Activated T-helper 1 cell treated with anti-CD3 and anti-CD28 coated beads, Interleukin-2, amount 50 U/mL, for 16 hours (primary cell): ENCODE measurements at places on chromosomes 2 and 18.
A peak's percentile ranks its signal among the peaks of the same experiment; 100 is the strongest.

DNA sequence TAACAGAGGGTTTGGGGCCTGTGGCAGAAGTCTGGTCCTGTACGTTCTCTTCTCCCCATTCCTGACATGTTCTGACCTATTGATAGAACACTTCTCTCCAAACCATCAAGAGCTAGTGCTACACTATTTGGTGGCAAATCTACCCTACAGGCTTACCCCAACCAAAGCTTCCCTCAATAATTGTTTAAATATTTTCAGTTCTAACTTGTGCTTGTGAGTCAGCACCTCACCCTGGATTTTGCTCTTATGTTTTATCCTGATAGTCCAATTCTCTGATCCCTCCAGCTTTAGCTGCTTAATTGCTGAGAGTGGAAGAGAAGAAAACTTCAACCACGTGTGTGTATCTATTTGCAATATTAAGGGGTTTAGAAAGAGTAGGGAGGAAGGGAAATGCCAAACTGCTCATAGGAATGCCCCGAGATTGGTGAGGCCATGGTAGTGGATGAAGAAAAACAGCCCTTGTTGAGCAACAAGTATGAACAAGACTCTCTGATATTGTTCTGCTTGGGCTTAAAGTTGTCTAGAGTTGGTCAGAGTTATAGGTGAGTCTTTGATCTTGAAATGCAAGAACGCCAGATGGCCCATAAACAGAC lies 67.8 kb upstream of the PARD3B start:
- no peak for DNase-seq

GRCh38 chr2:30323499-30323898 lies 92.2 kb downstream of the LBH start:
- DNase-seq, result no peak

- DNase-seq, result no peak
These were observed 374.0 kb downstream of the ZNF516 start for GRCh38 chr18:76121011-76121410.

GRCh38 chr18:26555804-26556553 lies 7.6 kb upstream of the KCTD1 start:
- no peak for DNase-seq

DNA sequence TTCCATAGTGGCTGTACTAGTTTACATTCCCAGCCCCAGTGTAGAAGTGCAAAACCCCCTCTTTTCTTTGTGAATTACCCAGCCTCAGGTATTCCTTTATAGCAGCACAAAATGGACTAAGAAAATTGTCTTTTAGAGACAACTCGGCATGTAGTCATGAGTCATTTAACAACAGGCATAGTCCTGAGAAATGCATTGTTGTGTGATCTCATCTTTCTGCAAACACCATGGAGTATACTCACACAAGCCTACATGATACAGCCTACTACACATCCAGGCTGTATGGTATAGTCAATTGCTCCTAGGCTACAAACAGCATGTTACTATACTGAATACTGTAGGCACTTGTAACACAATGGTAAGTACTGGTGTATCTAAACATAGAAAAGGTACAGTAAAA lies 44.4 kb upstream of the MBP start:
- no peak for DNase-seq

GRCh38 chr2:217900010-217900779 lies 102.6 kb downstream of the TNS1 start:
- no peak for DNase-seq

DNA sequence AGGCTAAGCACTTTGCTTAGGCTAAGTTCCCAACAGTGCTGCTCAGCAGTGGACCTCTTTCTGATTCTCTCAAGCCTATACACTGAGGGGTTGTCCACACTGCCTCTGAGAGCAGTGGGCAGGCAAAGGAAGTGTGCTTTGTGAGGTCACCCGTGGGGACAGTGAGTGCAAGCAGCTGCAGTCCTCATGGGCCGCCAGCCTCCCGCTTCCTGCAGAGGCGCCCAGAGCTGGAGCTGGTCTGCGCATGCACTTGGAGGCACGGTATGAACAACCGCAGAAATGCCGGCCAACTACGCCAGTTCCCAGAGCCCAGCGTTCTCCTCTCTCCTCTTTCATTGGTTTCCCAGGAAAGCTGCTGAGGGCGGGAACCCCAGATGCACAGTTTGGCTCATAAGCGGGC lies 149.5 kb upstream of the DLX2 start:
- no peak for DNase-seq

GRCh38 chr2:122707224-122707824 lies 951.9 kb downstream of the TSN start:
- DNase-seq, result no peak

DNA sequence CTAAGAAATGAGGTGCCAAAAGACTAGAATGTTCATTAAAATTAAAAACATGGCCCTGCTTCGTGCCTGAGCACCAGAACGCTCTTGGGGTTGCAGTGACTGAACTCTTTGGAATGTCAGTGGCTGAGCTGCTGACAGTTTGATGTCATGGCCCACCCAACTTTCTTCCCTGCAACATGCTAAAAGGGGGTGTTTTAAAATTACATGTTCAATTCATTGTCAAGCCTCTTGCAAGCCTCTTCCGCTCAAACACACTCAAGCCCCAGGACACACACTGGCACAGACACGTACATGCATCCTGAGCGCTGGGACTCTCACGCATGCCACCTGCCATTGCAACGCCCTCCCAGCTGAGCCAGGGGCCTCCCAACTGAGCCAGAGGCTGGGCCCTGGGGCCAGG lies 12.6 kb downstream of the RUFY4 start:
- DNase-seq, result no peak

- DNase-seq, result no peak
These were observed 51.6 kb downstream of the SLC66A2 start for GRCh38 chr18:79899609-79900445.

- no peak for DNase-seq
These were observed 12.8 kb downstream of the COX7A2L start for GRCh38 chr2:42348113-42348805.

DNA sequence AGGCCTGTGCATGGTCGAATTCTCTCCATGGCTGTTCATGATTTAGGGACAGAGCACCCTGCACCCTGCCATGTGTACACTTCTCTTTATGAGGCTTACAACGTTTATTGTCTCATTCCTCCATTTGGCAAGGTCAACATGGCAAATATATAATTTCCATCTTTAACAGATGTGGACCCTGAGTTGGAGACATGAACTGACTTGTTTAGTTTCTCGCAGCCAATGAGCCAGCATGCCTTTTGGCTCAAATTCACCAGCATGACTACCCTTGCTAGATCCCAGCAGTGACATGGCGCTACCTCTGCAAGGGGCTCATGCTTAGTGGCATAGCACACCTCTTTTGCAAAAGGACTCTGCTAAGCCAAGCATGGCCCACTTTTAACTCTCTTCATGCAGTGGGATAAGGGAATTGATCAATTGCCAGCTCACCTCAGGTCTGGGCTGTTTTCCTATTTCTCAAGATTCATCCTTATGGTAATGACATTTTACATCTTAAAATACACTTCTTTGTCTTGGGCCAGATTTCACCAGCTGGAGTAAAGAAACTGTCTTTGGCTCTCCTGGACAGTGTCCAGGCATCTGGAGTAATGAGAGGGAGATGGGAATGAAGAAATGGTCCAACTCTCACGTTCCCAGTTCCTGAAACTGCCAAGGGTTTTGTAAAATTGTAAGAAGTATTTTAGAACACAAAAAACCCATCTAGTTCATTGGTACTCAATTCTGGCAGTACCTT lies 159.5 kb downstream of the SETBP1 start:
- no peak for DNase-seq

GRCh38 chr2:67013821-67014220 lies 383.3 kb upstream of the ETAA1 start:
- DNase-seq, result no peak

DNA sequence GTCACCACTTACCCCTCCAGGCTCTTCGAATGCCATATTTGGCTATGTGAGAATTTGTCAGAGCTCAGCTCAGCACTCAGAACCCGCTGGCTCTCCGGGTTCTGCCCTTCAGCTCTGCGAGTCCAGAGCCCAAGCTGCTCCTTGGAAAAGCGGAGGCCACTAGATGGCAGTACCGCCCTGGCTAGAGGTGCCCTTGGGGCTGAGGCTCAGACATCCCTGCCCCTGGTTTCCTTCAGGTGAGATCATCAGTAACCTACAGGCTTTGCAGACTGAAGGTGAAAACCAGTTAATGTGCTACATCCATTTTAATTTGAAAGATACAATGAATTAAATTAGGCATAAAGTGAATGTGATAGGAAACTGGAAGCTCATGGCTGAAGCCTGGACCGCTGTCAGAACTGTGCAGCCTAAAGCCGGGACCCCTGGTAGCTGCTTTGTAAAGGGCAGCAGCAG lies 285.6 kb downstream of the AGAP1 start:
- DNase-seq, result peak; percentile 12

- DNase-seq, result no peak
These were observed 99.7 kb upstream of the OTOS start for GRCh38 chr2:240240017-240240734.

- DNase-seq, result no peak
These were observed 24.8 kb downstream of the ATF2 start for GRCh38 chr2:175143191-175143590.

- DNase-seq, result no peak
These were observed 74.4 kb downstream of the MAP3K20 start for GRCh38 chr2:173150087-173150486.

DNA sequence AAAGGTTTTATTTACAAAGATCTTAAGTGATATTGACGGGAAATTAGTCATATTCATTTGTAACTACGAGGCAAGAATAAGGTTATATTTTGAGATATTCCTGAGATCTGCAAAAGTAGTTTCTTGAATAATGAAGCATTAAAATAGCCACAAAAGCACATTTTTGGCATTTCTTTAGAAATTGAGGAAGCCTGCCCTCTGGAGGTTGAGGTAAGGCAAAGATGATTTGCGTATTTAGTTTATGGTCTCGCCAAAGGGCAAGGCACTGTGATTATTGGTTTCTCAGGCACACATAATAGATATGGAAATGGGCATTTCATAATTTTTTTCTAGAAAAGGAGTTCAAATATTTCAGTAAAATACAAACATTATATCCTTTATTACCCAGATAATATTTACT lies 143.7 kb upstream of the RPRM start:
- no peak for DNase-seq

DNA sequence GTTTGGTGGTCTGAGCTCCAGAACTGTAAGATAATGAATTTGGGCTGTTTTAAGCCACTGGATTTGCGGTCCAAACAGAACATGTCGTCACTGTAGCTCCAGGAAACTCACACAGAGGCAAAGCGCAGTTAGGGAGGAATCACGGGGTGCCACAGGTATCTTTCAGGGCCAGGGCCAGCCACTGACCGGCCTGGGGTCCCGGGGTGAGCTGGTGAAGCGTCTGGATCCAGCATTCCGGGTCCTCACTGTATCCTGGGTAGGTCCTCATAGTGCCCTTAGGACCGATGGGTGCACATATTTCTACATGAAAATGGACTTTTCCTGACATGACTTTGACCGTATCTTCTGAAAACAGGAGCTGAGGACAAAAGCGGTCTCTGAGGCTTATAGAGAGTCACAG lies 196.0 kb upstream of the HDAC4 start:
- DNase-seq, result no peak

GRCh38 chr2:215825707-215826106 lies 187.6 kb downstream of the MREG start:
- DNase-seq, result no peak

DNA sequence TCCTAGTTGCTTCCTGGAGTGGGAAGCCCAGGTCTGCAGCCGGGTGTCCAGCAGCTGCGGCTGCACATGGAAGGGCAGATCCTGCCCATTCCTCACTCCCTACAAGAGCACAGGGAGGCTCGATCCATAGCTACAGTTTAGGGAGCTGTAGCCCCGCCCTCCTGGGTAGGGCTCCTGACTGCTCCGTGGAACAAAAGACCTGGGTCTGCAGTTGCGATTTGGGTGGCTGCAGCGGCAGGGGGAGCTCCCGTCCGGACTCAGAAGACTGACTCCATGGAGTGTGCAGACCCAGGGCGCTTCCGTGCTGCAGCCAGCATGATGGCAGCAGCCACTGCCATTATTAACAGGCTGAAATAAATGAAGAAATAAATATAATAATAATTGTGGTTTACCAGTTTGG lies 157.3 kb downstream of the CTNNA2 start:
- DNase-seq, result no peak

GRCh38 chr18:69495338-69495737 lies 94.7 kb downstream of the DOK6 start:
- DNase-seq, result no peak

- no peak for DNase-seq
These were observed 676 bp downstream of the KLHL23 start for GRCh38 chr2:169734169-169734847.

GRCh38 chr2:135831180-135831812 lies 5.7 kb downstream of the LCT start:
- no peak for DNase-seq

DNA sequence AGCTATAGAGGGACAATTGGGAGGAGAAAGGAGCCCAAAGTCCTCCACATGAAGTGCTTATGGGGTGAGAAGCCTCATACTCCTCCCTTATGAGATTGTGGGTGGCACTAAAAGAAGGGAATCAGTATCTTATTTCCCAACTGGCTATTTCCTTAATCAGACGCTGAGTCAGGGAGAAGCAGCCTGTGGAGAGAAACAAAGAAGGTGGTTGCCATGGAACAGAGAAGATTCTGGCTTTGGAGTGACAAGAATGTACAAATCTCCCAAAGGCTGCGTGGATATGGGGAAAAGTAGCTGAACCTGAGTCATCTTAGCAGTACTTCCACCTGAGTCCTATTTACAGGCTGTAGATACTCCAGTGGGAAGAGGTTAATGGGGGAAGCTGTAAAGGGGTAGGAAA lies 115.8 kb upstream of the CWC22 start:
- no peak for DNase-seq

DNA sequence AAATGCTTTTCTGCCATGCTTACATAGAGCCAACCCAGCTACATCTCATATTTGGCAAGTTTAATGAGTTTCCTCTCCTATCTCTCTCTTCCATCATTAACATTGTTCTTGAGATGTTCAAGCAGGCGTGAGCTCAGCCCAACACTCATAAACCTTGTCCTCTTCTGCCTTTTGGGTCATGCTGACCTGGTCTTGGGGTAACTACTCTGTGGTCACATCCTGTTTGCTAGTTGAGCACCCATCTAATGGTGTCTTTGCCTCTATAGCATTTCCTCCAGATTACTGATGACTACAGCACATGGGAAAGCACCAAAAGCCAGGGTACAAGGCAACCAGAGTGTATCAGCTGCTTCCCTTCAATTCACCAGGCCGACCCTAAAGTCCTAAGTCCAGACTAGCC lies 366.9 kb upstream of the HNRNPA3 start:
- DNase-seq, result no peak

GRCh38 chr2:19868701-19869580 lies 32.8 kb downstream of the TTC32 start:
- peak; percentile 36 for DNase-seq

- DNase-seq, result no peak
These were observed 11.6 kb downstream of the CNGA3 start for GRCh38 chr2:98357849-98358248.

- no peak for DNase-seq
These were observed 2.5 kb downstream of the KCNF1 start for GRCh38 chr2:10914272-10914693.

GRCh38 chr2:30026091-30027055 lies 105.0 kb upstream of the ALK start:
- DNase-seq, result no peak

GRCh38 chr2:7281231-7282201 lies 364.3 kb downstream of the RNF144A start:
- DNase-seq, result no peak

GRCh38 chr2:211836409-211836808 lies 702.2 kb downstream of the ERBB4 start:
- DNase-seq, result no peak
